Endothelial cell of umbilical vein (primary cell): ENCODE measurements at places on chromosomes 16 and 17.

DNA sequence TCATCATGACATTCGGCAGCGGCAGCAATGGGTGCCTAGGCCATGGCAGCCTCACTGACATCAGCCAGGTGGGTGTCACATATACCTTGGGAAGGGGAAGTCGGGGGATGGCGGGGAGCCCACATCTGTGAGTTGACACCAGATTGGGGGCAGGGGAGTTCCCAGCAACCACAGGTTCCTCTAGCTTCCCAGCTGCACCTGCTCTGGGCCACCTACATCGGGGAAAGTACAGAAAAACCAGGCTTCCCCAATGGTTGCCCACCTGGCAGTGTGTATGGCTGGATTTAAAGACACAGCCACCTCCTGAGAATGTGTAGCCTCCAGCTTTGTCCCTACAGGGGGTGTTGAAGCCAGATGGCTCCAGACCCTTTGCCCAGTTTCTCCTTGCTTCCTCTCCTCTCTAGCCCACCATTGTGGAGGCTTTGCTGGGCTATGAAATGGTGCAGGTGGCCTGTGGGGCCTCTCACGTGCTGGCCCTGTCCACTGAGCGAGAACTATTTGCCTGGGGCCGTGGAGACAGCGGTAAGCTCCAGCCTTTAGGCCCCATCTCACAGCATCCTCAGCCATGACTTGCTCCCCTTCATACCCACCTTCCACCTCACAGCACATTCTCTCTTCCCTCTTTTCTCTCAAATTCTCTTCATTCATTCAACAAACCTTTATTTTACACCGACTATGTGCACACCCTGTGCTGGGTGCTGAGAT lies 5.0 kb upstream of the TRAF4 start:
- DNase-seq: no peak

DNA sequence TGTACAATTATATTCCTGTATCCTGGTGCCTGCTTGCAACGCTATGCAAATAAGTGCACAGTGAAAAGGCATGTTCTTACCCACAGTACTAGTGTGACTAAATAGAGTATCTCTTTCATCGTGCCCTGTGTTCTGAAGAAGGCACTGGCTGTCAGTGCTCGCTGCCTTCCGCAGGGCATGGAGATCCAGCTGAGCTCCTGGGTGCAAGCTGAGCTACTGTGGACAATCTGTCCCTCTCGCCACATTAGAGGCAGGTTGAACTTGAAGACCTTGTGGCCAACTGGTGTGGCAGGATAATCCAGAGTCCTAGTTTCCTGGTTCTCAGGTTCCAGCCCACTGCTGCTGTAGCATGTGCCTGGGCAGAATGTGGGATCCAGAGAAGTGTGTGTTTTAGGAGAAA lies 1.9 kb upstream of the ST6GALNAC1 start:
- no peak for DNase-seq

GRCh38 chr17:75652934-75653549 lies 13.9 kb downstream of the RECQL5 start:
- peak; percentile 56 for DNase-seq

GRCh38 chr16:17177959-17178905 lies 292.5 kb downstream of the XYLT1 start:
- no peak for DNase-seq

DNA sequence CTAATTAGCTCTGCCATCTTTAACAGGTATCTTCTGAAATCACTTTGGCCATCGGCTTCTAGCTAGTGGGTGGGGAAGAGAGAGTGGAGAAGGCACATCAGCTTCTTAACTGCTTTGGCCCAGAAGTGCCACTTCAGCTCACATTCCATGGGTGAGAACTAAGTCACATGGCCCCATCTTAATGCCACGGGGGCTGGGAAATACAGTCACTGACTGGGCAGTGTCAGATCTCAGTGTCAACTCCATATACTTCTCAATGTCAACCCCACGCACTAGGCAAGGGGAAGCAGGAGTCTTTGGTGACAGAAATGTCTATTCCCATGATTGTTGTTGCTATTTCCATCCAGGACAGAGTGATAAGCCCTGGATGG lies 29.4 kb downstream of the CCR7 start:
- DNase-seq: no peak

- DNase-seq: no peak
Measured at GRCh38 chr17:57603546-57603945, 141.6 kb downstream of the CCDC182 start.

GRCh38 chr17:5533486-5534315 lies 47.3 kb downstream of the MIS12 start:
- peak; percentile 35 for DNase-seq

DNA sequence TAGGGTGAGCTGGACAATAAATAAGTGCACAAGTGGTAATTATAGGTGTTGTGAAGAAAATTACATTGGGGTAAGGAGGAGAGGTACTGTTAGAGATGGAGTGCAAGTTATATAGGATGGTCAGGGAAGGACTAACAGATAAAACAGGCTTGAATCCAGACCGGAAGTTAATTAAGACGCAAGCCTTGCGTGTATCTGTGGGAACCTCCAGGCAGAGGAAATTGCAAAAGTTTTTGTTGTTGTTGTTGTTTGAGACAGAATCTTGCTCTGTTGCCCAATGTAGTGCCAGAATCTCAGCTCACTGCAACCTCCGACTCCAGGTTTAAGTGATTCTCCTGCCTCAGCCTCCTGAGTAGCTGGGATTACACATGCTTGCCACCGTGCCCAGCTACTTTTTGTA lies 2.4 kb upstream of the ZNF18 start:
- no peak for DNase-seq

- DNase-seq: no peak
Measured at GRCh38 chr16:70726892-70727361, 41.1 kb upstream of the MTSS2 start.

DNA sequence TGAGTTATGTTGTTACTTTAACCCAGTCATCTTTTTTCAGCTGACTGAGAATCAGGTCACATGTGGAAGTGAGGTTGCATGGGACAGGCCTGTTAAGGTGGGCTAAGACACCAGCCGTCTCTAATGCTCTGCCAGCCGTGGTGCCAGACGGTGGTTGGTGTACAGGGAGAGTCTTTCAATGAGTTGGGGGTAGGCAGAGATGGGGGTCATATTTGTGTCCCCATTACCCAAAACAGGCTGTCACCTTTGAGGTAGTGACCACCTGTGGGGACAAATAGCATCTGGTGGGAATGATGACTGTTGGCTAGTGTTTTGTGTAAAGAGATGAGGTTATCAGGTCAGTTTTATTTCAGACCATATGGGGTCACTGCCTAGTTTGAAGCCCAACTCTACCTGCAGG lies 1.8 kb downstream of the RPL38 start:
- no peak for DNase-seq

DNA sequence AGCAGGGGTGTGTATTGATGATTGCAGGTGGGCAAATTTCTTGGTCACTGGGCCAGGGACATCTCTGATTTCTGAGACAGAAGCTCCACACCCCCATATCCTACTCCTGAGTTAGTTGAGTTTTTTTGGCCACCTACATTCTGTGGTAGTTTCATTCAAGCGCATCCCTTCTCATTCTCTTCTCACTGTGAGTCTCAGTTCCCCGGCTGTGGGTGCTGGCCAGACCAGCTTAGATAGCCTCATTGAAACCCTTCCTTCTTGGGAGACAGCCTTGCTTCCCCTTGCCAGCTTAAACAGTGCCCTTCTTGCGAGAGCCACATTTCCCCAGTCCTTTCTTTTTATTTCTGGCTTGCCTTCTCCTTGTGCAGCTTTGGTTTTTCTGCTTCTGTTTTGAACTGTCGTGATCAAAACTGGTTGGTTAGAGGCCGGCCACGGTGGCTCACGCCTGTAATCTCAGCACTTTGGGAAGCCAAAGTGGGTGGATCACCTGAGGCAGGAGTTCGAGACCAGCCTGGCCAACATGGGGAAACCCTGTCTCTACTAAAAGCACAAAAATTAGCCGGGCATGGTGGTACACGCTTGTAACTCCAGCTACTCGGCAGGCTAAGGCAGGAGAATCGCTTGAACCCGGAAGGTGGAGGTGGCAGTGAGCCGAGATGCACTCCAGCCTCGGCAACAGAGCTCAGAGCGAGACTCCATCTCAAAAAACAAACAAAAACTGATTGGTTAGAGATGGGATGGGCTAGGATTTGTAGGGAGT lies 2.8 kb downstream of the GPT2 start:
- DNase-seq: no peak

DNA sequence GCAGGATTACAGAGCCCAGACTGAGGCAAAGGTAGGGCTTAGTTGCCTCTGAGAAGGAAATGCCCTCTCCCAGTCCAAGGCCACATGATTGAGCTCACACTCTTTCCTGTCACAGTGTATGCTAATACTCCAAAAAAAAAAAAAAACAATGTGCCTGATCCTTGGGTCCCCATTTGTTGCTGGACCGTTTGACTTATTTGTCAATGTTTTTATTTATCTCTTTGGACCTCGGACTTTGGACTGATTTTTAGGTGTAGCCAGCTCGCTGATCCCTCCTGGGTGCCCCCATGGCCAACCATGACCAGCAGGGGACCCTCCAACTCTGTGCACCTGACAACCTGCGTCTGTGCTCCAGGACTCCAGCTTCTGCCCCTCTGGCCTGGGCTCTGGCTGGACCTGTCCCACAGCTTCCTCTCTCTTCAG lies 622 bp upstream of the CCL16 start:
- DNase-seq: no peak

GRCh38 chr16:89012622-89012995 lies 35.6 kb upstream of the CBFA2T3 start:
- DNase-seq: no peak

- no peak for DNase-seq
Measured at GRCh38 chr17:12342609-12343435, 322.1 kb downstream of the MAP2K4 start.

- no peak for DNase-seq
Measured at GRCh38 chr17:74325743-74326379, at the start of gene KIF19. KIF19 (plus strand) TSS chr17:74326226; CDS start chr17:74326350, 124 bp downstream.

- DNase-seq: peak; percentile 96
Measured at GRCh38 chr17:6752068-6752909, 3.6 kb upstream of the XAF1 start.

DNA sequence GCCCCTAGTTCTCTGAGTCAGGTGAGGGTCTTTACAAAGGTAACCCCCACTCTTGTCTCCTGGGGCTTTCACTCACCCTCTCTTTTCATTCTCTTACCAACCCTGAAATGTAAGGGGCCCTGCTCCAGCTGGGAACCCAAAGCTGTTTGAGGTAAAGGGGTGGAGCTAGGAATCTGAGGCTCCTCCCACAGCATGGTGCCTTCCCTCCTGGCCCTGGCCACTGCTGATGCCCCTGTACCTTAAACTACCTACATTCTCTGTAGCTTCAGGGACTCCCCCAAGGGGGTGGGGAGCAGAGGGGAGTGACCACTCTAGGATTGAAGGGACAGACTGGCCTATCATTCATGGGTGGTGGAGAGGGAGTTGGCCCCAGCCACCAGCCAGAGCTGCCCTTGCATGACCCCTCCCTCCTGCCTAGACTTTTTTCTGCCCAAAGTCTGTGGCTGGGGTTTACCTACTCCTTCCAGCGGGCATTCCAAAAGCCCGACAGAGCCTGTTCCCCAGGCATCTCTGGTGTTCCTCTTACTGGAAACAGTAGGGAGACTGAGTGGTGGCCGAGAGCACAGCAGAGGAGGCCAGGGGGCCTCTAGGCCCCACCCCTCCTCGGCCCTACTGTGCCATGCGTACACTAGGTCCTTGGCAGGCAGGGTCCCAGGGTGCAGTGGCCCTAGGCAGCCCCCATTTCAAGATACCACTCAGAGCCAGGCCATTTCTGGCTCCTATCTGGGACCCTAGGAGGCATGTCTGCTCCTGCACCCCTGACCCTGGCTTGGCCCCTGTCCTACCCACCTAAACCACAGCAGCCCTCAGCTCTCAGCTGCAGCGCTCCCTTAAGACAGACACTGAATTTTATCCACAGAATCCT lies 9.5 kb downstream of the DOK4 start:
- no peak for DNase-seq

GRCh38 chr17:79830763-79831264 lies 8.4 kb downstream of the CBX4 start:
- DNase-seq: no peak

GRCh38 chr16:75109732-75110243 lies 6.8 kb downstream of the LDHD start:
- no peak for DNase-seq

DNA sequence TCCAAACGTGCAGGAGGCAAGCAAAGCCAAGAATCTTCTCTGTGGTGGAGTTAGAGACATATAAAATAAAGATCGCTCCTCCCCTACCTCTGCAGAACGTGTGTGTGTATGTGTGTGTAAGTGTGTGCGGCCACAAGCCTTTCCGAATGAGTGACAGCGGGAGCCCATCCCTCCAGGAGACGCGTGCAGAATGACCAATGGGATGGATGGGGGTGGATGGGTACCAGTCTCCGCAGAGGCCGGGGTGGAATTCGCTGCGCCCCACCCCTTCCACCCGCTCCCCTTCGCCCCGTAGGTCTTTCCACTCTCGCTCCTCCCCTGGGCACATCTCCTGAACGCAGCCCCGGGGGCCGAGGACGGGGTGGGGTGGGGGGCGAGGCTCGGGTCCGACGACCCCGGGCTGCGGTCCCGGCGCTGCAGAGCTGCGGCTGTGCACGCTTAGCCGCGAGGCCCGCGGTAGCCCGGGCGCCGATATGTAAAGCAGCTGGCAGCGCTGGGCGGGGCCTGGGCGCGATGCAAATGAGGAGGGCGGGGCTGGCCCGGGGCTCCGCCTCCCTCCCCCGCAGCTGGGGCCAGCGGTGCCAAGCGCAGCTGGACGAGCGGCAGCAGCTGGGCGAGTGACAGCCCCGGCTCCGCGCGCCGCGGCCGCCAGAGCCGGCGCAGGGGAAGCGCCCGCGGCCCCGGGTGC lies at the start of gene PRKCB:
TSS of gene PRKCB (plus strand) at position 594 of the 688 bp plus-strand sequence.
- peak; percentile 32 for DNase-seq

GRCh38 chr17:40260528-40260927 lies 27.2 kb upstream of the CDC6 start:
- DNase-seq: no peak

GRCh38 chr17:73759324-73759723 lies 115.1 kb upstream of the SDK2 start:
- no peak for DNase-seq

DNA sequence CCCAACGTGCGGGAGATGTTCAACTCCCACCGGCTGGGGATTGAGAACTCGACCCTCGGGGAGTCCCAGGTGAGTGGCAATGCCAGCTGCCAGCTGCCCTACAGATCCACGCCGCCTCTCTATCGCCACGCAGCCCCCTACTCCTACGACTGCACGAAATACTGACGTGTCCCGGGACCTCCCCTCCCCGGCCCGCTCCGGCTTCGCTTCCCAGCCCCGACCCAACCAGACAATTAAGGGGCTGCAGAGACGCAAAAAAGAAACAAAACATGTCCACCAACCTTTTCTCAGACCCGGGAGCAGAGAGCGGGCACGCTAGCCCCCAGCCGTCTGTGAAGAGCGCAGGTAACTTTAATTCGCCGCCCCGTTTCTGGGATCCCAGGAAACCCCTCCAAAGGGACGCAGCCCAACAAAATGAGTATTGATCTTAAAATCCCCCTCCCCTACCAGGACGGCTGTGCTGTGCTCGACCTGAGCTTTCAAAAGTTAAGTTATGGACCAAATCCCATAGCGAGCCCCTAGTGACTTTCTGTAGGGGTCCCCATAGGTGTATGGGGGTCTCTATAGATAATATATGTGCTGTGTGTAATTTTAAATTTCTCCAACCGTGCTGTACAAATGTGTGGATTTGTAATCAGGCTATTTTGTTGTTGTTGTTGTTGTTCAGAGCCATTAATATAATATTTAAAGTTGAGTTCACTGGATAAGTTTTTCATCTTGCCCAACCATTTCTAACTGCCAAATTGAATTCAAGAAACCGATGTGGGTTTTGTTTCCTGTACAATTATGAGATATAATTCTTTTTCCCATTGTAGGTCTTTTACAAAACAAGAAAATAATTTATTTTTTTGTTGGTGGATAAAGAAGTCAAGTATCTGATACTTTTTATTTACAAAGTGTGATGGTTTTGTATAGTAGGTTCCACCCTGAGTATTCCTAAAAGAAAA lies 2.3 kb downstream of the FOXC2 start:
- DNase-seq: peak; percentile 27

GRCh38 chr17:81428948-81429774 lies 33.9 kb downstream of the BAHCC1 start:
- peak; percentile 74 for DNase-seq
